Neural crest cell (in vitro differentiated cells): ENCODE measurements at places on chromosomes 16 and 17. TPM values are rescaled to one million over a fixed set of nuclear protein-coding genes. Genes with fewer than 3 reads are reported as not detected.

The CENPV gene
- 488 and 489 TPM in 2 replicates for total RNA-seq

The CLEC18C gene
- 0.73 and 1.0 TPM in 2 replicates for total RNA-seq

DNA sequence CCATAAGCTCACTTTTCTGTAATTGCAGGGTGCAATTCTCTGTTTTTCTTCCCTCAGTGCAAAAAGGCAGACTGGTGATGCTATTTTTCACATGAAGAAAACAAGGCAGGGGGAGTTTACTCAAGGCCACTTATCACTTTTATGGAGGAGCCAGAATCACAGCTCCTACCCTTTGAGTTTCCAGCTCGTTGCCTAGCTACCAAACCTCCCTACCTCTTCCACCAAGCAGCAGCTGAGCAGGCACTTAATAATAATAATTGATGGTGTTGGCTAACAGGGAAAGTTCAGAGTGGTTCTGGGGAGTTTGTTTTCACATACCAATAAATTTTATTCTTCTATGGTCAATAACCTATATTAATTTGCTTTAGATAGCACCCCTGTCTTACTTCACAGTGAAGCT is 31.9 kb upstream of the MPHOSPH6 start:
- H3K27ac ChIP-seq: no peak overlapping the region
- H3K27me3 ChIP-seq: peaks cover 11% of the 10 kb centered on the region
- no peak overlapping the region for H3K4me3 ChIP-seq
- H3K36me3 ChIP-seq: no peaks in the 10 kb centered on the region
- peaks cover 14% of the 10 kb centered on the region for H3K4me1 ChIP-seq

GRCh38 chr17:73566905-73567782 is 77.1 kb downstream of the SDK2 start:
- H3K4me3 ChIP-seq: no peak overlapping the region
- H3K27me3 ChIP-seq: no peaks in the 10 kb centered on the region
- no peak for DNase-seq
- H3K27ac ChIP-seq: no peak overlapping the region
- no peaks in the 10 kb centered on the region for H3K36me3 ChIP-seq
